ENCODE measurements at places on chromosomes 1 and 21.
A peak's percentile ranks its signal among the peaks of the same experiment; 100 is the strongest.

- DNase-seq: no peak
Observed at GRCh38 chr1:170592591-170593111, 60.7 kb downstream of the GORAB start.

DNA sequence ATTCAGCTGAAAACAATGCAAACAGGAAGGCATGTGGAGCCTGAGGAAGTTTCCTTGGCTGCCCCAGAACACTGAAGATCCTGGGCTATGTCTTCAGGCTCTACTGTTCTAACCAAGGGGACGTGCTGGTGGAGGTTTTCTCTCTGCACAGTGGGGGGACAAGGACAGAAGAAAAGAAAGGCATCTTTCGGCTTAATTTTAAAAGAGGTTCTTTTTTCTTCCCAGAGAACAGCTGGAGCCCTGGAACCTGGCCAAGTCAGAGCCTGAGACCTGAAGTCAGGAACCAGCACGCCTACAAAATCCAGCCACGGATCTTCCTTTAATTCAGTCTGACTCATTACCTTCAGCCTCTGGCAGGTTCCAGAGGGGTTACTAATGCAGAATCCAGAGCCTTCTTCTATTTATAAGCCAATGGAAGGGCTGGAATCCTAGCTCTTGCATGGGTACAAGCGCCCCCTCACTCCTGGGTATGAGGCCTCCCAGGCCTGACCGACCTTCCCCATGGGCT is 19.8 kb downstream of the CTNNBIP1 start:
- no peak for DNase-seq

- DNase-seq: peak; percentile 88
Observed at GRCh38 chr1:157288996-157289395, 150.8 kb upstream of the ETV3 start.

GRCh38 chr1:47697616-47698335 is 259.9 kb downstream of the FOXD2 start:
- DNase-seq: no peak

GRCh38 chr1:23290836-23291565 is 53.1 kb downstream of the HNRNPR start:
- DNase-seq: no peak

GRCh38 chr1:245041058-245041698 is 113.6 kb upstream of the KIF26B start:
- DNase-seq: no peak

DNA sequence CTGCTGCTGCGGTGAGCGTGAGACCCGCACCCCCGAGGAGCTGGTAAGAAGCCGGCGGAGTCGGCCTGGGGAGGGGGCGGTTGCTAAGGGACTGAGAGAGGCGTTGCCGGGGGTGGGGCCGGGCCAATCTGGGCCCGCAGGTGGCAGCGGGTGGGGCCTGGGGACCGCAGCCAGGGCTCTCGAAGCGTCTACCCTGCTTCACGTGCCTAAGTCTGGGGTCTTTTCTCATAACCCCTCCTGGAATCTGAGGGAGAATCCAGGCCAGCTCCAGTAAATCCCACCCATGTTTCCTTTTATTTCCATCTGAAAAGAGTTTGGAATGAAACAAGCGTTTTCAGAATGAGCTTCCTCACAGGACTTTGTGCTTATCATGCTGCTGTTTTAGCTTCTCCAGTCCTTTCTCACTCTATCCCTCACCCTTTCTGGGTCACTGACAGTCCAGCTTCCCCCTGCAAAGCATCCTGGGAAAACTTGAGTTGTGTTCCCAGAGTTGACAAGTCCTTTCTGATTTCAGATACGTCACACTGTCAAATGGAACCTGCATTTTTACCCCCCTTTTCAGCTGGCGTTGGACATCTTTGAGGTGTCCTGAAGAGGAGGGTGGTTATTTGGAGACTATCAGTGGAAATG is 431 bp downstream of the CLCN6 start:
- peak; percentile 46 for DNase-seq

- peak; percentile 81 for DNase-seq
Observed at GRCh38 chr21:37829447-37829846, 86.8 kb downstream of the KCNJ6 start.

GRCh38 chr1:177913762-177914540 is 55.9 kb downstream of the SEC16B start:
- no peak for DNase-seq

GRCh38 chr1:172467446-172467845 is 23.6 kb upstream of the PIGC start:
- no peak for DNase-seq

DNA sequence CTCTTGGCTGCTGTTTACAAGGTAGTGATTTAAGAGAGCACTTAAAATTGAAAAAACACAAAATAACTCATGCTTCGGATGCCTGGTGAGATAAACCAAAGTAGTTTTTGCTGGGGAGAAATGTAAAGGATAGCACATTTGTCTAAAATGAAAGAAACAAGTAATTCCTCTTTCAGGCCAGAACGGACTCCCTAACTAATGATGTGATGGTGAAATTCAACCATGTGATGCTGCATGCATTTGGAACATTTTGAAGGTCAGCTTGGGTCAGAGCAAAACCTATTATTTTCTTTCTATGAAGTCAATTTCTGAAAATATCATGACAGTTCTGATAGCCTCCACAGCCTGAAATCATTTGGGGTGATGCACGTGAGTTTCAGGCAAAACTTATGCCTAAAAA is 27.6 kb downstream of the NMNAT2 start:
- peak; percentile 57 for DNase-seq

GRCh38 chr21:41583274-41583790 is 75.4 kb upstream of the TMPRSS2 start:
- DNase-seq: no peak

GRCh38 chr1:46420533-46420915 is 26.4 kb downstream of the FAAH start:
- no peak for DNase-seq

DNA sequence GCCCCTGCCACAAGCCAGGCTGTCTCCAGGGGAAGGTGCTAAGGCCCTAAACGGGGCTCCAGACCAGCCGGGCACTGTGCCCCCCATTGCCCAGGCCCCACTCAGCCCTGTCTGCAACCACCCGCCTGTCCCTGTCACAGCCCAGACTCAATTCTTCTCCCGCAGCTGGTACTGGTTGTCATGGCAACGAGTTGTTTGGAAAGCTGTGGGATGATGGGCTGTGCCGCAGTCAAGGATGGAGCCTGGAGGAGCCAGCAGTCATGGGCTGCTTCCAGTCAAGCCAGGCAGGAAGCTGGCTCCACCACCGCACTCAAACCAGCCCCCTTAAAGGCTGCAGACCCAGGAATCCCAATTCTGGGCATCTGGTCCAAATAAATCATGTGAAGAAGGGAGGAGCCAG is 4.2 kb downstream of the SPOCD1 start:
- DNase-seq: no peak

DNA sequence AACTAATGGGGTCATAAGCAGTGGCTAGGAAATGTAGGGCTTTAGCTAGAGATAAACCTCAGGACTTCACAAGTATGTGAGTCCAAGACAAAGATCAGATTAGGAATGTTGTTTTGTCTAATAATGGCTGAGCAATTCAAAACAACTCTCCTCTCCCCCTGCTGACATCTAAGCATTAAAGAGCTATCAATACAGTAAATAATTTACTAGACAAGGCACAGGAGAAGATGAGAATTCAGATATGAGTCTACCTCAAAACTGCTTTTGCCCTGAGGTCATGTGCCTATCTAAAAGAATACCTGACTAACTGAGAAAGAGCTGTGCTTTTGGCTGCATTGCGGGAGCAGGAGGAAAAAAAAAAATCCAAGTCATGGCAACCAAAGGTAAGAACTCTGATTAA is 86.8 kb downstream of the SPATA17 start:
- DNase-seq: no peak

DNA sequence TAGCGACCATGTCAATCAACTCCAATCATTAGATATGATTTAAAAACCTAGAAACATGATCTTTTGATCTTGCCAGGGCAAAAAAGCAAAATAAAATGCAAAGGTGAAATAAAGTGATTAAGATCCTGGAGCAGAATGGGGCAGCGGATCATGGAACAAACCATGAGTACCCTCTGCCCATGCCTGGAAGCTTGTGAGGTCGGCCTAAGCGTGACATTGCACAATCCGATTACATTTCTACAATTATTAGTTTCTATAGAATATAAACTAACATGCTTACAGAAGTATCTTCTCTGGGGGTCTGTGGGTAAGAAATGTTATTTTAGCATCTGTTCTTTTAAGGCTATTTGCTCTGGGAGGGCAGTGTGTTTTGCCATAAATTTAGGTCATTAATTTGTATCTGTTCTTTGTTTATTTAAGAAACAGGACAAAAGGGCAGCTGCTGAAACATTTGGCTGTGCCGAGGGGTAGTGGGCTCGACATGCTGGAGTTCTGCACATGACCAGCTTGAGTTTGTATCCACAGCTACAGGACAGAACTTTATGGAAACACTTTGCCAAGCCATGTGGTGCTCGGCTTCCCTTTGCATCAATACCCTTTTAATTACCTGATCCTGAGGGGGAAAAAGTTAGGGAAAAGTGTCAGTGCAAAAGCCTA is 55.9 kb downstream of the ZBTB18 start:
- DNase-seq: no peak

GRCh38 chr1:20080441-20081352 is 10.7 kb downstream of the PLA2G5 start:
- peak; percentile 8 for DNase-seq

GRCh38 chr1:64060611-64061302 is 142.7 kb upstream of the UBE2U start:
- no peak for DNase-seq

DNA sequence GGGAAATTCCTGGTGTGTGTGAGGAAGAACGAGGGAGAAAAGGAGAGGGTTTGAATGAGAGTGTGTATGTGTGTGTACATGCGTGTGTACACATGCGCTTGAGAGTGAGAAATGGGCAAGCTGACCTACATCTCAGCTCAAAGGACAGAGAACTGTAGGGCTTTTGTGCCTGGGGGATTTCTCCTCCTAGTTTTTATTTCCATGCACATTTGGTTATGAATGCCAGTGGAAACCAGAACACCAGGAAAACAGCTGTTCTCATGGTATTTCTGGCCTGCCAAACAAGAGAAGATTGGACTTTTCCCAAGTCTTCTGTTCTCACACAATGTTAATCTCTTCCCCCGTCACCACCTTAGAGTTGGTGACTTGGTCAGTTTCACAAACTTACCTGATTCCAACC is 45.2 kb downstream of the SLC44A3 start:
- DNase-seq: no peak

DNA sequence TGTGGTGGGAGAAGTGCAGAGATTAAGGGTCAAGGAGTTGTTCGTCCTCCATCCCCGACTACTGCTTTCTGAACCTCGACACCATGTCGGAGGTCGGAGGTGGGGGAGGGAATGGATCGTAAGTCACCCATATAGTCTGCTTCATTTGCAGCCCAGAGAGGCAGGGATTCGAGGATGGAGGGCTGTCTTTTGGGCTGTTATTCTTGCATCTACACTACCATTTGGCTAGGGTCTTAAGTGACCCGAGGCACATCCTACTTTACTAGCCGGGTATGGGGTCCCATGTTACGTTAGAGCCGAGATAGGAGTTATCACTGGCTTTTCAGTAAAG is 578 bp downstream of the USP21 start:
- no peak for DNase-seq

DNA sequence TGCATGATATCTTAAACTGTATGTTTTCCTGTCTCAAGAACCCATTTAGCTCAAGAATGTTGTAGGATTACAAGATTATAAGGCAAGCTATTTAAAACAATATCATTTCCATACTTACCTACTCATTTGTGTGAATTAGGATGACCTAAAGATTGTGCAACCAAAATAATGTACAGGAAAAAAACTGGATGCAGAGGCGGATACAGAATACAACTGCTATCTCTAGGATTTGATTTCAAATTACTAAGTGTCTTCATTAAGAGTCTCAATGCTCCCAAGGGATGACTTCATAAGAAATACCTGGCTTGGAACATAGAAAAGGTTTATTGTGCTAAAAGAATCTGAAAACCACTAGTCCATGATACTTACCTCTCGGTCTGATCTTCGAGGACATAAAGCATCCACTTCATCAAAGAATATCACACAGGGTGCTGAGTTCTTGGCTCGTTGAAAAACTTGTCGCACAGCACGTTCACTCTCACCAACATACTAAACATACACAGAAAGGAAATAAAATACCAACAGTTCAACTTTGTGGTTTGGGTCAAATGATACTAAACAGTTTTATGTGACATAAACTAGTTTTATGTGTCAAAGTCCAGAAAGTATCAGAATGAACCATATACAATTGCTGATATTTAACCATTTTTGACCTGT is 54.9 kb downstream of the NVL start:
- DNase-seq: no peak

DNA sequence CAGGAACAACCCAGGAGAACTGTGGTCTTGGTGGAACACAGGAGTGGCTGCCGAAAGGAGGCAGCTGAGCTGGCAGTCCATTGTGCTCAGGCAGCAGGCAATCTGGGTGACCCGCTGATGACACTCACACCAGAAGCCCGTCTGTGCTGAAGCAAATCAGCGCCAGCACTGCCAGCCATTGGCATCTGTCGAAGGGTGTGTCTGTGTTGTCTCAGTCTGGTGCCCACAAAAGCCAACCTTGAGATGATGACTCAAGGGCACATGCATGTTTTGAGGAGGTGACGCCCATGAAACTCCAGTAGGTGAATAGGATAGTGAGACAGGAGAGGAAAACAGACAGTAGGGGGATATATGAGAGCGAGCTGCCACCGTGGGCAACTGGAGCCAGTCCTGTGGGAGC is 167.3 kb downstream of the KAZN start:
- DNase-seq: no peak

GRCh38 chr1:41618066-41618825 is 133.8 kb upstream of the EDN2 start:
- peak; percentile 42 for DNase-seq

DNA sequence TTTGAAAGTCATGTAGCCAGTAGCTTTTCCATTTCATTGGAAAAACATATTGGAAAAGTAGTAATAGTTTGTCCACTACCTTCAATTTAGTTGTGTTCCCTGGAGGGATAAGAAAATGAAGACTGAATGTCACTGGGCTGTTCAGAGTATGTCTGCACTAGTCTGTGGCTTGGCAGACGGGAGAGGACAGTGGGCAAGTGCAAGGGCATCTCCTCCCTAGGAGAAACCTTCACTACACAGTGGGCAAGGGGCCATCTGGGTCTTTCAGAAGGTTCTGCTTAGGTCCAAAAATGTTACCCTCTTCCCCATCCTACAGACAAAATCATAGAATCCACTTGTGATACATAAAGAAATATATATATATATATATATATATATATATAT is 118.1 kb downstream of the C1orf21 start:
- no peak for DNase-seq

- no peak for DNase-seq
Observed at GRCh38 chr1:170318736-170319135, 173.0 kb downstream of the NTMT2 start.

GRCh38 chr1:17893891-17894631 is 138.9 kb downstream of the ACTL8 start:
- DNase-seq: no peak

- DNase-seq: no peak
Observed at GRCh38 chr1:81954534-81955020, 153.8 kb downstream of the ADGRL2 start.
